Osteoblast (primary cell): ENCODE measurements at places on chromosomes 7 and 10. TPM values are rescaled to one million over a fixed set of nuclear protein-coding genes. Genes with fewer than 3 reads are reported as not detected.

The TMEM236 gene
- under 0.01 TPM in 2 replicates for total RNA-seq

The STK31 gene
- total RNA-seq, result under 0.01 TPM in 1 of 2 replicates, not detected in the other

The NCF1 gene
- total RNA-seq, result under 0.01 TPM in 1 of 2 replicates, not detected in the other

- peak; percentile 65 for DNase-seq
These were observed 7.3 kb upstream of the FOXL3 start for GRCh38 chr7:282621-283020.

DNA sequence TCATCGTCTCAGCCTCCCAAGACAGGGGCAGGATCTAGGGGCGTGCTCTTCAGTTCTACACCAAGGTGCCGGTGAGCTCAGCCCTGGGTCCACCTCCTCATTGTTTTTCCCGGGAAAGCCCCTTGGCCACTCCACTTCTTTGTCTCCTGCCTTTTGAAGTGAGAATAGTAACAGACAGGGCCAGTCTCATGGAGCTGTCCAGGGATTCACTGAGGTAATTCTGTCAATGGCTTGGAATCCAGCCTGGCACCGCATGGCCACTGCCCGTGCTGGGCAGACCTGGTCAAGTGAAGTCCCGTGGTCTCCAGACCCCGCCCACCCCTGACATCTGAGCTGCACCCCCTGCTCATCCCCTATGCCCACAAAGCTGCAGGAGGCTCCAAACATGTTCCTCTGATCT lies 138.9 kb downstream of the TNS3 start:
- DNase-seq, result no peak

DNA sequence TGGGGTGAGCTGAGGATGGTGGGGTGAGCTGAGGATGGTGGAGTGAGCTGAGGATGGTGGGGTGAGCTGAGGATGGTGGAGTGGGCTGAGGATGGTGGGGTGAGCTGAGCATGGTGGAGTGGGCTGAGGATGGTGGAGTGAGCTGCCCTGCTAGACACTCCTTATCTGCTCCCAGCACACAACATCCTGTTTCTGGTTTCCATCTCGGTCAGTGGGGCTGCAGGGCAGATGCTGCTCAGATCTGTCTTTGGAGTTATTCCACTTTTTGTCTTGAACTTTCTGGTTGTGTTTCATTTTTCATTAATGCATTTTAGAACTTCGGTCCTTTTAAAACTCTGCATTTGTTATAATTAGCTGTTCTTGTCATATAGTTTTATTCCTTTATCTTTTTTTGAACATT lies 67.9 kb upstream of the ANTXRL start:
- DNase-seq, result no peak

- no peak for DNase-seq
These were observed 13.6 kb downstream of the FAM3C start for GRCh38 chr7:121382473-121382872.

- DNase-seq, result peak; percentile 86
These were observed 5.0 kb downstream of the SPRN start for GRCh38 chr10:133419211-133419950.

GRCh38 chr7:154931906-154932305 lies 71.0 kb downstream of the PAXIP1 start:
- no peak for DNase-seq

GRCh38 chr10:60777696-60778213 lies 523 bp upstream of the CDK1 start:
- DNase-seq, result peak; percentile 8

DNA sequence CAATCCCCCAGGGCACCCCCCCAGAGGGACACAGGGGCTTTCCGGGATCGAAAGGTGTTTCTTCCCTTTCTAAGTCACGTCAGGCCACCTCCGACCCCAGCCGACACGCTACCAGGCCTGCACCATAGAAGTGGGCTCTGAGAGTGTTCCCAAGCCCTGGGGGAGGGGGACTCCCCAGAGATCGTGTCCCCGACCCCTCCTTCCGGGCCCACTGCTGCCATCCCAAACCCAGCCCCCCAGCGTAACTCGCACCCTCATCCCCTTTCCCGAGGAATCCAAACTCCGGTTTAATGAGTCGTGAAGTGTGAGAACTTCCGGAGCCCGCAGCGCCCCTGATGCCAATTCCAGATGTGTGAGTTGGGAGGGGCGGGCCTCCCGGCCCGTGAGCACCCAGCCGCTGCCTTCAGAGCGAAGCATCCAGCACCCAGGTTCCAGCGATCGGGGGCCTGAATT lies 11.3 kb downstream of the UNCX start:
- DNase-seq, result no peak

GRCh38 chr10:59907918-59908807 lies 1.8 kb upstream of the CCDC6 start:
- DNase-seq, result peak; percentile 89

- DNase-seq, result no peak
These were observed 11.5 kb downstream of the CREB3L2 start for GRCh38 chr7:137990251-137990941.

- DNase-seq, result no peak
These were observed 140.9 kb upstream of the MKLN1 start for GRCh38 chr7:131186816-131187215.
